Osteoblast (primary cell): ENCODE measurements at places on chromosomes 1 and 21.

- DNase-seq, result peak; percentile 73
These were observed 18.9 kb upstream of the RNF223 start for GRCh38 chr1:1092894-1093609.

- DNase-seq, result no peak
These were observed at the start of gene HHIPL2 for GRCh38 chr1:222547944-222548671. Gene HHIPL2, minus strand, starts transcription at chr1:222548104. Its CDS starts 60 bp downstream, at chr1:222548044.

DNA sequence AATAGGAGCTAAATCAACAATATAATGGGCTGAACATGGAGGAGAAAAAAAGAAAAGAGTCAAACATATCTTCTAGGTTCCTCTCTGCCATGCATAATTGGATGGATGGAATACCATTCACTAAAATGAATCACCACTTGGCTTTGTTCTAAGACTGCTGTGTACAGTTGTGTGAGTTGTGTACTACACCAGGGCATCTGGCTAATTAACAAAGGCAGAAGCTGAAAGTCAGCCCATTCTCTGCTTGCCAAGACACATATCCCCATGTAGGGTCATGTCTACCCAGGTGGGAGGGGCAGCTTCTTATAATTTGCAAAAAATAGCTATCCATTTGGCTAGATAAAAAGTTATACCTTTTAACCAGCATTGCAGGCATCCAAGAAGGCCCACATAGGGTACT lies 21.0 kb downstream of the JUN start:
- DNase-seq, result no peak

DNA sequence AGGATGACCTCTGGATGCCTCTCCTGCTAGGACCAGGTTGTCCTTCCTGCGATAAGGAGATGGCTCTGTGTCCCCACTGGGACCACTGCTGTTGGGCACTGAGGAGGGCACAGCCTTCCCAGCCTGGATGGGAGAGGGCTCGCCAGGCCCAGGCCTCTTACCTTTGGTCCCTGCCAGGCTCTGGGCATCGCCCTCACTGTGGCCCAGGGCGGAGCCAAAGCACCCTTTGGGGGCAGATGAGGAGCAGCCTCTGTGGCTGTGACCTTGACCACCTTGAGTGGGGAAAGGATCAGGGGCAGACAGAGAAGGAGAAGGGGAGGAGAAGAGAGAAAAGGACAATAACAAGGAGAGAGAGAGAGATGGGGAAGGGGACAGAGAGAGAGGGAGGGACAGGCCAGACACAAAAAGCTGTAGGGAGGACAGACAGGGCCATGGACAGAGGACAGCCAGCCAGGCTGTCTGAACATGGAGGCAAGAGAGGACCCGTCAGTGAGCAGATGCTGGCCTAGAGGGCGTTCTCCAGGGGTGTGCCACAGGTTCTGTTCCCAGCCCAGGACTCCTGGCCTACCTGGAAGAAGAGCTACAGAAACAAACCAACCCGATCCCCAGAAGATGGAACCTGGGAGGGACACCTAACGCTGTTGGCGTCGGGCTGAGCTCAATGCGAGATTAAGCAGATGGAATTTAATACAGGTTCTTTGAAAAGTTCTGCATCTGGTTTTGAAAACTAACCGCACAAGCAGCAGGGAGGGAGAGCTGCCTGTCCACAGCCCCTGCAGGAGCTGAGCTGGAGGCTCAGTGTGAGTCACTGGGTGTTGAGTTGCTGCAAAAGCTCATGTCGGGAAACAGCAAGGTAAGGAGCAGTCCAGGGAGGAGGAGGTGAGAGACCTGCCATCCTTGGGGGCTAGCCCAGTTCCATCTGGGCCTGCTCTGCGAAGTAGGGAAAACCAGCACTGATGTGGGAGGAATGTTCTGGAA lies 262.1 kb downstream of the PTPRU start:
- DNase-seq, result no peak

DNA sequence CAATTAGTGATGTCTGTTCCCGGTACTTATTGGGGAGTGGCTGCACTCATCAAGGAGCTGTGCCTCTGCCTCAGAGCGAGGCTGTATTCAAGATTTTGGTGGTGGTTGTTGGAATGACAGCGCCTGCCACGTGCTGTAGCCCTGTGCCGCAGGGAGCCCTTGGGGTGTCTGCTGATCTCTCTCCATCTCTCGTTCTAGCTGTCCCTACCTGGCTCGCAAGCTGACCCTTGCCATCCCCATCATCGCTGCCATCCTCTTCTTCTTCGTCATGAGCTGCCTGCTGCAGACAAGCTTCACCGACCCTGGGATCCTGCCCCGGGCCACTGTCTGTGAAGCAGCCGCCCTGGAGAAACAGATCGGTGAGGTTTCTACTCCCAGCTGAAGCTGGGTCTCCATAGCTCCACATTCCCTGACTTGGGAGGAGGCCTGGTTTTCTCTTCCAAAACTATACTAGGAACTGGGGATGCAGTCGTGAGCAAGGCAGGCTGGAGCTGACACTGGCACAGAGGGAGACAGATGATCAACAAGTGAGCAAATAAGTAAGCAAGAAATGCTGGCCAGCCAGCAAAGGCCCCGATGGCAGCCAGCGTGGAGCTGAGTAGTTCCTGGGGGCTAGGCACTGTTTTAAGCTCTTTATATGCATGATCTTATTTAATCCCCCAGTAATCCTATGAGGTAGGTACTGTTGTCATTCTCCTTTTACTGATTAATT lies 5.9 kb downstream of the ZDHHC18 start:
- no peak for DNase-seq

GRCh38 chr1:16321176-16321867 lies 31.0 kb downstream of the FBXO42 start:
- no peak for DNase-seq

GRCh38 chr1:152141971-152142584 lies 16.9 kb downstream of the RPTN start:
- peak; percentile 65 for DNase-seq
